ENCODE measurements at places on chromosomes 1 and 21.

GRCh38 chr1:1990222-1990621 is 13.4 kb downstream of the CFAP74 start:
- DNase-seq, result peak; percentile 48

- DNase-seq, result peak; percentile 41
Observed at GRCh38 chr21:39630827-39631226, 18.1 kb downstream of the B3GALT5 start.

- no peak for DNase-seq
Observed at GRCh38 chr1:230930986-230931385, 47.7 kb downstream of the TTC13 start.

DNA sequence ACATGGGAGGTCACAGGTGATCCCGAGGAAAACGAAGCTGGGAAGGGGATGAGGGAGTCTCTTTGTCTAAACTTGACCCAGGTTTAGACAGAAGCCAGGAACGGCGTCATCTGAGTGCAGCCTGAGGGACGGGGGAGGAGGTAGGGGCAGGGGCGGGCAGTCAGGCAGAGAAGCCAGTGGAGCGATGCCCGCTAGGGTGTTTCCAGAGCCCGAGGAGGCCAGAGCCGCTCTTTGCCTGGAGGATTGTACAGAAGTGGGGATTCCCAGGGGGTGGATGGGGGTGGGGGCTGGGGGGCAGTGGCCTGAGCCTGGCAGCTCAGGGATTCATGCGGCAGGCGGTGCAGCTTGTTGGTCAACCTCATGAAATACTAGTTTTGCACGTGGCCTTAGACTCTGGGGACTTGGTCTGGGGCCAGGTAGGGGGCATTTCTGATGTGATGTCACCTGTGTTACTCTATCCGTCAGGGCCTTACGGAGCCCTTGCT is 58.4 kb downstream of the VPS26C start:
- DNase-seq, result no peak

- DNase-seq, result no peak
Observed at GRCh38 chr1:8004113-8004802, 21.9 kb downstream of the ERRFI1 start.

GRCh38 chr1:27634177-27634984 is 604 bp downstream of the FGR start:
- no peak for DNase-seq

Measured in fibroblast of skin of right biceps (primary cell).